Endothelial cell of umbilical vein (primary cell): ENCODE measurements at places on chromosomes 1 and 21. TPM values are rescaled to one million over a fixed set of nuclear protein-coding genes. Genes with fewer than 3 reads are reported as not detected.

The TDRD5 gene
- not detected in 2 replicates for total RNA-seq

GRCh38 chr1:98210064-98210463 is 289.2 kb upstream of the DPYD start:
- peak overlapping the region; percentile 31 for H3K4me3 ChIP-seq
- peak overlapping the region; percentile 91 for H3K27ac ChIP-seq
- peak; percentile 89 for DNase-seq
- H3K4me1 ChIP-seq: peaks cover 23% of the 10 kb centered on the region
- H3K36me3 ChIP-seq: no peaks in the 10 kb centered on the region
- H3K27me3 ChIP-seq: no peaks in the 10 kb centered on the region

- no peak overlapping the region for H3K27ac ChIP-seq
- H3K4me1 ChIP-seq: peaks cover 3% of the 10 kb centered on the region
- no peaks in the 10 kb centered on the region for H3K36me3 ChIP-seq
- H3K27me3 ChIP-seq: peaks cover 4% of the 10 kb centered on the region
- DNase-seq: no peak
- H3K4me3 ChIP-seq: no peak overlapping the region
These were observed 16.3 kb upstream of the ERVH48-1 start for GRCh38 chr21:42941696-42942085.

DNA sequence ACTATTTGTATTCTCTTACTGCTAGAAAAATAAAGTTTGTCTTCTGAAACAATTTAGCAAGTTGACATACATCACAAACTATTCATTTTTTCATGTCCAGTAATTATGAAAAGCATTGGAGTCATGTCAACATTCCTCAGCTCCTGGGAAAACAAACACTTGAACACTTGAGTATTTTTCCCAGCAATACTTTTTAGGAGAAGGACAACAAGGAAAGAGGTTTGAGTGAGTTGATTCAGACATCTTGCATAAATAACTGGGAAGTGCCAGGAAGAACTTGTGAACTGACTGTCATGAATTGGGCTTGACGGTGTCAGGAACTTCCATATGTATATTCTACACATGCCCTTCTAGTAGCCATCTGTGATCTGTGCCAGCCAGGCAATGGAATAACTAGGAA is 195.6 kb downstream of the HMCN1 start:
- no peaks in the 10 kb centered on the region for H3K4me1 ChIP-seq
- DNase-seq: peak; percentile 68
- no peaks in the 10 kb centered on the region for H3K27me3 ChIP-seq
- no peaks in the 10 kb centered on the region for H3K36me3 ChIP-seq
- H3K27ac ChIP-seq: no peak overlapping the region

DNA sequence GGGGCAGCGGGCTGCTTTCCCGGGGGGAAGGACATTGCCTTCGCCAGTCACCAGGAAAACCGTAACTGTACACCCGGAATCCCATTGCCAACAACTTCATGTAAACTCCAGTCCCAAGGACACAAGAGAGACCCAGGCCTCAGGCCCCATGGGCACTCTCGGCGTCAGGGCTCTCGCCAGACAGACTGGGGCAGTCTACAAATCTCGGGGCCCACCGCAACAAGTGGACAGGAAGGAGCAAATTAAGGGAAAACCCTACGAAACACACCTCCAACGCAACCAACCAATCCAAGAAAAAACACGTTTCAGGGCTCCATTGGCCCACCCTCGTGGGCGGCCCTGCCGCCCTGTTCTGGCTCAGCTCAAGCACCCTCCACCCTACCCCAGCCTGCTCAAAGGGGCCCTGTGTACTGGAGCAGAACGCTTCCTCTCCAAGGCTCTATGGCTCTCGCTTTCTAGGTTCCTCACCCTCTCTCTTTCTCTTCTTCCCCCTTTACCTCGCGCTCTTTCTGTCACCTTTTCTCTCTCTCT is 4.6 kb upstream of the ZNF678 start:
- H3K27me3 ChIP-seq: peaks cover 34% of the 10 kb centered on the region
- no peak overlapping the region for H3K27ac ChIP-seq
- no peak overlapping the region for H3K4me3 ChIP-seq
- no peaks in the 10 kb centered on the region for H3K4me1 ChIP-seq

DNA sequence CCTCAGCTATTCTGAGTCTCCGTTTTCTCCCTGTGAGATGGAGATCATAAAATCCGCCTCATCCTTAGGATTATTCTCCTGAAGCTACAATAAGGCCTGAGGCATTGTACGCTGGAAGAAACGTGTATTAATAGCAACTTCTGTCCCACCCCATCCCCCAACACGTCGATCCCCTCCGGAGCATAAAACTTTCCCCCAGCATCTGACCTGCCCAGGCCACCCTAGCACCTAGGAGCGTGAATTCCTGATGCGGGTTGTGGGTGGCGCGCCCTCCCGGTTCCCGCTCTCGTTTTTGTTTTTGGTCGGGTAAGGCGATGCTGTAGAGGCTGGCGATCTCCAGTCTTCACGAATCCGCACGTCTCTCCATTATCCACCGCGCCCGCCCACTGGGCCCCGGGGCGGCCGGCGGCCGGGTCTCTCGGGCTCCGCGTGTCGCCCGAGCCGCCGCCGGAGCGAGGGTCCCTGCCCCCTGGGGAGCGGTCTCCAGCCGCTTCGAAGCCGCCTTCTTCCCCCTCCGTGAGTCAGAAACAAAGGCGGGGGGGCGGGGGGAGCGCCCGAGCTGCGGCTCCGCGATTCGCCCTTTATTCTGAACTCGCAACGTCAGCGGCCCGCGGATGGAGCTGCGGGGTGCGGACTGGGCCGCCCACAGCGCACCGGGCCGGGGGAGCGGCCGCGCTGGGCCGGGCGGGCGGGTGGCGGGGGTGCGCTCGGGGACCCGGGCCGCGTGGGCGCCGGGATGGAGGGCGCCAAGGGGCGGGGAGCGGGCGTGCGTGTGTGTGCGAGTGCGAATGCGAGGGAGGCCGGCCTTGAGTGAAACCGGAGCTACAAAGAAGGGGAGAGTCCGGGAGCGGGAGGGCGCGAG is at the start of gene PLEKHO1:
Gene PLEKHO1 (plus strand): TSS at position 646 of the 862 bp plus-strand sequence. CDS start 342 bp downstream, outside the sequence.
- peaks cover 42% of the 10 kb centered on the region for H3K4me1 ChIP-seq
- H3K36me3 ChIP-seq: peaks cover 6% of the 10 kb centered on the region
- H3K27ac ChIP-seq: peak within 1 kb of the TSS; percentile 87
- H3K4me3 ChIP-seq: peak within 1 kb of the TSS; percentile 89
- DNase-seq: peak; percentile 88
